WTC11 (cell line): ENCODE measurements at places on chromosomes 12 and 14. TPM values are rescaled to one million over a fixed set of nuclear protein-coding genes. Genes with fewer than 3 reads are reported as not detected.

Gene CCDC177
- 1.7 to 2.2 TPM (median 2.1 TPM) in 3 replicates for total RNA-seq

Gene HOXC12
- not detected in 3 replicates for total RNA-seq

GRCh38 chr14:23175823-23176222, 7.6 kb downstream of the SLC7A8 start:
- no peak for DNase-seq
- H3K4me3 ChIP-seq: no peak overlapping the region
- no peaks in the 10 kb centered on the region for H3K27me3 ChIP-seq
- peaks cover 79% of the 10 kb centered on the region for H3K4me1 ChIP-seq
- H3K36me3 ChIP-seq: peaks cover 31% of the 10 kb centered on the region
- H3K27ac ChIP-seq: peak overlapping the region; percentile 82

GRCh38 chr12:25993901-25994651, 35.6 kb downstream of the RASSF8 start:
- peak overlapping the region; percentile 86 for H3K27ac ChIP-seq
- H3K36me3 ChIP-seq: no peaks in the 10 kb centered on the region

DNA sequence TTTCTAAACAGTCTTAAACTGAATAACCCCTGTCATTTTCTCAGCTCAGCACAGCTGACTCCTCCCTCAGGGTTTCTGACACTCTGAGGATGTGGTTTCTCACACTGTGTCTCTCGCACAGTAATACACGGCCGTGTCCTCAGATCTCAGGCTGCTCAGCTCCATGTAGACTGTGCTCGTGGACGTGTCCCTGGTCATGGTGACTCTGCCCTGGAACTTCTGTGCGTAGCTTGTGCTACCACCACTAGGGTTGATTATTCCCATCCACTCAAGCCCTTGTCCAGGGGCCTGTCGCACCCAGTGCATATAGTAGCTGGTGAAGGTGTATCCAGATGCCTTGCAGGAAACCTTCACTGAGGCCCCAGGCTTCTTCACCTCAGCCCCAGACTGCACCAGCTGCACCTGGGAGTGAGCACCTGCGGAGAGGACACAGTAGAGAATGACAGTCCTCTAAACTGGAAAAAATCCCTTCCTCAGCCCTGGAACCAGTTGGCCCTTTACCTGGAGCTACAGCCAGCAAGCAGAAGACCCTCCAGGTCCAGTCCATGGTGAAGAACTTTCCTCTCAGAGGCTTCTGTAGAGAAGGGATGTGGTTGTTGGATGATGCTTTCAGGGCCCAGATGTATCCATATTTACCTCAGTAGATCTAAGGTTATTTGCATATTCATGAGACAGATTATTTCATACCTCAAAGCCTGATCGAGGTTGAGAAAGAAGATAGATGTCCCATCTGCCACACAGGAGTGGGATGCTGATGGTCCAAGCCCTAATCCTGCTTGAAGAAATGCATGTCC, 984.8 kb downstream of the TMEM121 start:
- no peak overlapping the region for H3K4me3 ChIP-seq
- H3K27me3 ChIP-seq: peaks cover 4% of the 10 kb centered on the region
- H3K36me3 ChIP-seq: peaks cover 92% of the 10 kb centered on the region
- H3K27ac ChIP-seq: no peak overlapping the region
- no peaks in the 10 kb centered on the region for H3K4me1 ChIP-seq
- DNase-seq: no peak

GRCh38 chr12:66612090-66612775, 66.6 kb downstream of the GRIP1 start:
- H3K4me1 ChIP-seq: peaks cover 28% of the 10 kb centered on the region
- no peaks in the 10 kb centered on the region for H3K36me3 ChIP-seq
- no peaks in the 10 kb centered on the region for H3K27me3 ChIP-seq
- no peak for DNase-seq
- H3K27ac ChIP-seq: no peak overlapping the region

GRCh38 chr12:98471085-98471484, 44.3 kb upstream of the TMPO start:
- no peaks in the 10 kb centered on the region for H3K27me3 ChIP-seq
- H3K4me1 ChIP-seq: no peaks in the 10 kb centered on the region
- H3K27ac ChIP-seq: no peak overlapping the region
- no peak overlapping the region for H3K4me3 ChIP-seq
- no peaks in the 10 kb centered on the region for H3K36me3 ChIP-seq

DNA sequence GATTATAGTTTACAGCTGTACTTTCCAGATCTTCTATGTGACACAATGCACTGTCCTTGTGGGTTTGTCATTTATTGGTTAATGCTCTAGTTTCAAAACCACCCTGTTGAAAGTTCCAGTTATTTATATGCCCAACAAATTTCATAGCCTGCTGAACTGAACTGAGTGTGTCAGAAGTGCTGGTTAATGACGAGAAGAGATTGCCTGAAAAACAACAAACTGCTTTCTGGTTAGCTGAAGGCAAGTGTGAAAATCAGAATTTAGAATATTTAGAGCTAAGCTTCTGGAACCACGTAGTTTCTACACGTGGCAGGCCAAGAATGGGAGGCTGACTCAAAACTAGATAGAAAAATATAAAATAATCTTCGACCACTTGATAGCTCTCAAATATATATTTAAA, 19.1 kb upstream of the RIN3 start:
- no peak overlapping the region for H3K27ac ChIP-seq
- H3K4me1 ChIP-seq: peaks cover 12% of the 10 kb centered on the region
- DNase-seq: no peak
- no peak overlapping the region for H3K4me3 ChIP-seq
- H3K36me3 ChIP-seq: no peaks in the 10 kb centered on the region

DNA sequence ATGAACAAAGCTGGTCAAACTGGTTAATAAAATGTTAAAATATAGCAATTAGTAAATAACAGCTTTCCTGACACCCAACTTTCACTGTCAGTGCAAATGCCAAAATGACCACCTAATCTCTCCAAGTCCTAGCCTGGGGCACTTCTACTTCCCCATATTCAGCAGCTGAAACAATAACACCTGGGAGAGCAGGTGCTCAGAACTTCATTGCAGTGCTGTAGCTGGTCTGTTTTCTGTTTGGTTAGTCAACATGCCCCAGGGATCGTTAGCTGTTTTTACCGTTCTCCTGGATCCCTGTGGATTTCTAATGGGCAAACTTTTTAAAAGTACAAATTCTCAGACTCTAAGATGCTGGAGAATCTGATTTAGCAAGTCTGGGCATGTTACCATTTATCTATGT, 759.7 kb downstream of the GALC start:
- peaks cover 89% of the 10 kb centered on the region for H3K4me1 ChIP-seq
- no peak overlapping the region for H3K4me3 ChIP-seq
- H3K27ac ChIP-seq: no peak overlapping the region
- H3K27me3 ChIP-seq: no peaks in the 10 kb centered on the region; the same call in none of the 2 replicates
- DNase-seq: no peak

DNA sequence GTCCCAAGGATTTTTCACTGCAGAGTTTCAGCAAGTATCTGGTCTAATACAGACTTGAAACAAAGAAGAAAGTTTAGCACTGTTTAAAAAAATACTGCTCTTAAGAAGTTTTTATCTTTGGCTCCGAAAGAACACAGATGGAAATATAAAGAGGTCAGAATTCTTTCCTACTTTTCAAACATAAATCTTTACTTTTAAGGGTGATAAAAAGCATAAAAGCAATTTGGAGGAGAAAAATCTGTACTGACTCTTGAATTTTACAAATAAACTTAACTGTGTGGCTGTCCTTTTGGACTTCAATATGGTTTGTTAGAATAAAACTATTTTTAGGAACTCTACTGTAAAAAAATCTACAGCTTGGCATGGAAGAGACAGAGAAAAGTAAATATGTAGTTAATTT, 27.6 kb upstream of the ISM2 start:
- no peaks in the 10 kb centered on the region for H3K4me1 ChIP-seq
- H3K4me3 ChIP-seq: no peak overlapping the region
- peaks cover under 1% of the 10 kb centered on the region; the same call in 1 of the 2 replicates for H3K36me3 ChIP-seq
- DNase-seq: no peak

GRCh38 chr14:34710744-34711143, 3.6 kb downstream of the CFL2 start:
- H3K4me1 ChIP-seq: peaks cover 10% of the 10 kb centered on the region
- peaks cover 9% of the 10 kb centered on the region for H3K27me3 ChIP-seq
- peaks cover 11% of the 10 kb centered on the region for H3K36me3 ChIP-seq
- H3K4me3 ChIP-seq: no peak overlapping the region
- no peak for DNase-seq

GRCh38 chr12:102305486-102305885, 107.9 kb upstream of the PMCH start:
- H3K4me3 ChIP-seq: no peak overlapping the region
- no peak for DNase-seq
- H3K27me3 ChIP-seq: no peaks in the 10 kb centered on the region
- no peak overlapping the region for H3K27ac ChIP-seq
- H3K4me1 ChIP-seq: no peaks in the 10 kb centered on the region

GRCh38 chr12:97960741-97961608, 498.4 kb downstream of the RMST start:
- H3K4me3 ChIP-seq: no peak overlapping the region
- DNase-seq: peak; percentile 57
- H3K27me3 ChIP-seq: no peaks in the 10 kb centered on the region
- H3K27ac ChIP-seq: no peak overlapping the region
- peaks cover 10% of the 10 kb centered on the region for H3K36me3 ChIP-seq
- no peaks in the 10 kb centered on the region for H3K4me1 ChIP-seq

DNA sequence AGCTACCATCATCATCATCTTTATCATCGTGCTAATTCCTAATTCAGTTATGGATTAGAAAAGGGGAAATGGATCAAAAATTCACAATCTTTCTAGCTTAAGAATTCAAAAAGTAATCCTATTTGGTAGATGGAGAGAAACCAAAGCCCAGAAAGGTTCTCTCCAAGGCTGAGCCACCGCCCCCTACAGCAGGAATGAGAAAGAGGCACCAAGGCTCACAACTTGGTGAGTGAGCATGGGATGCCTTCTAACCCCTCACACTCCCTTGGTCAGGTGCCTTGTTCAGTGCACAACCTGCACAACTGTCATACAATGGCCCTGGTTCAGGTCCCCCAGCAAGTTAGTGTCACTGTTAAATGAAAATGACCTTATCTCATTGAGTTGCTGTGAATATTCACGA, 171.5 kb downstream of the ANO2 start:
- H3K4me3 ChIP-seq: no peak overlapping the region
- H3K27ac ChIP-seq: no peak overlapping the region
- no peaks in the 10 kb centered on the region for H3K36me3 ChIP-seq
